ENCODE measurements at places on chromosomes 13 and 19. TPM values are rescaled to one million over a fixed set of nuclear protein-coding genes. Genes with fewer than 3 reads are reported as not detected.

Gene SPTBN4
- 0.83 TPM for total RNA-seq

Gene PCSK4
- 0.56 TPM for total RNA-seq

Gene SERTM1
- total RNA-seq: not detected

Gene FGF22
- not detected for total RNA-seq

Gene FFAR3
- not detected for total RNA-seq

DNA sequence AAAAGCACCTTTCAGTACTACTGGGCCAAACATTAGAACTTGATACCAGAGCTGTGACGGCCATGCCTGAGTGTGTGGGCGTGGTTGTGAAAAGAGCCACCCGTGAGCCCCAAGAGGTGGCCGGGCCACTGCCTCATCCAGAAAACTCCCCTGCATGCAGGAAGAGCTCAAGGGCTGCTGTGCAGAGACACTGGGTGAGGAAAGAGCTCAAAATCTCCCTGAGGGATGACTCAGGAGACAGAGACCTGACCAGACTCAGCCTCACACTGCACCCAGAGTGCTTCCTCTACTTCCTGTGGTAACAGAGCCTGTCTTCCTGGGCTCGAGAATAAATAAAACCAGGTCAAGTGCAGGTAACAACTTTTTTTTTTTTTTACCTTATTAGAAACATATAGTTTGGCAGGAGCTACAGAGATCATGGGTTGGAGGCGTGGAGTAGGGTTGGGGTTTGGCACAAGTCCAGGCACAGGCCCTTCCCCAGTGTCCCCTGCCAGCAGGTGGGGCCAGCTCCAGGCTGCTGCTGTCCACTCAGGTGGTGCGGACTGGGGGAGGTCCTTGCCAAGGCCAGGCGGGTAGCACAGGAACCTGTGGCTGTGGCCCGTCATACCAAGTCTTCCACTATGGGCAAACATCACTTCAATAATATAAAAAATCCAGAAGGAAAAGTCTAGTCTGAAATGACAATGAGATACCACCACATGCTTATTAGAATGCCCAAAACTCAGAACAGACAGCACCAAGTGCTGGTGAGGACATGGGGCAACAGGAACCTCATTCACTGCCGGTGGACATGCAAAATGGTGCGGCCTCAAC is 25.5 kb downstream of the ELL start:
- peak; percentile 80 for DNase-seq
- H3K36me3 ChIP-seq: no peaks in the 10 kb centered on the region
- H3K4me1 ChIP-seq: peaks cover 25% of the 10 kb centered on the region
- no peak overlapping the region for H3K4me3 ChIP-seq

DNA sequence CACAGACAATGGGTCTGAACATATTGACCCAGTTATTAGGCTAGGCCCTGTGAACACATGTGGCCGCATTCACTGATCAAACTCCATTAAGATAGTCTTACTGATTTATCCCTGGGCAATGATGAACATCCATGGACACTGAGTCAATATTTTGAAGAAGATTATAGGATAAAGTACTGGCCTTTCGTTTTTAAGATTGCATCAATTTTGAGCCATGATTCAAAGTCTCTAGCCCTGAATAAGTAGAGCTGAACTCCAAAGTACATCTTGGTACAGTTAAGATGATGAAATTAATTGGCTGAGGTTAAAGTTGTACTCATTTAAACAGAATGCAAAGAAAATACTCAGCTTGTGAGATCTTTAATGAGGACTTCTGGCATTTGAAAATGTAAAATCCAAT is 1581.9 kb downstream of the EFNB2 start:
- H3K36me3 ChIP-seq: no peaks in the 10 kb centered on the region
- H3K4me1 ChIP-seq: no peaks in the 10 kb centered on the region

DNA sequence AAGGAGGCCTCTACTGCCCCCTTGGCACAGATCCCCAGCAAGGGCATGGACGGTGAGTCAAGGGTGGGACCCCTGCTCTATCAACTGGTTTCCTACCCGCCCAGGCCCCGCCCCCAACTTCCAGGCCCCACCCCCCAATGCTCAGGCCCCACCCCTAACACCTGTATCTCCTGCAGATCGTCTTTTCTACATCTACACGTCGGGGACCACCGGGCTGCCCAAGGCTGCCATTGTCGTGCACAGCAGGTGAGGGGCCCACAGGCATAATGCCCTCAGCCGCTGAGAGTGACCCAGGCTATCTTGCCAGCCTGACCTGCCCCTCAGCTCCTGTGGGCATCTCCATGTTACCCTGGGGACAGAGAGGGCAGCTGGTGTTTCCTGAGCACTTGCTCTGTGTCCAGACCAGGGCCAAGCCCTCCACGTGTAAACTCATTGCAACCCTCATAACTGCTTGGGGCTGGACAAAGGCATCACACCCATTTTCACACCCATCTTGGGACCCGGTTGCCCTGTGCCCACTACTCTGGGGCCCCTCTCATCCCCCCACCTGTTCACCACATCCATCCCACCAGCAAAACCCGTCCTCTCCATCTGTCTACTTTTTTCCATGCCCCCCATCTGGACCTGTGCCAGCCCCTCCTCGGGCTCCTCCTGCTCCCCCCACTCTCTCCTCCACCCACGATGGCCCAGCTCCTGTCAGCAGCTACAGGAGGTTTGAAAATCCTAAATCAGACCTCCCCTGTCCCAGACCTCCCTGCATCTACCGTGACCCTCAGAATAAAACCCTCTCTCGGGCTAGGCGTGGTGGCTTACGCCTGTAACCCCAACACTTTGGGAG is 17.2 kb downstream of the SLC27A1 start:
- H3K4me1 ChIP-seq: no peaks in the 10 kb centered on the region
- H3K27ac ChIP-seq: no peak overlapping the region
- DNase-seq: no peak
- no peak overlapping the region for H3K4me3 ChIP-seq
- peaks cover 12% of the 10 kb centered on the region for H3K36me3 ChIP-seq

DNA sequence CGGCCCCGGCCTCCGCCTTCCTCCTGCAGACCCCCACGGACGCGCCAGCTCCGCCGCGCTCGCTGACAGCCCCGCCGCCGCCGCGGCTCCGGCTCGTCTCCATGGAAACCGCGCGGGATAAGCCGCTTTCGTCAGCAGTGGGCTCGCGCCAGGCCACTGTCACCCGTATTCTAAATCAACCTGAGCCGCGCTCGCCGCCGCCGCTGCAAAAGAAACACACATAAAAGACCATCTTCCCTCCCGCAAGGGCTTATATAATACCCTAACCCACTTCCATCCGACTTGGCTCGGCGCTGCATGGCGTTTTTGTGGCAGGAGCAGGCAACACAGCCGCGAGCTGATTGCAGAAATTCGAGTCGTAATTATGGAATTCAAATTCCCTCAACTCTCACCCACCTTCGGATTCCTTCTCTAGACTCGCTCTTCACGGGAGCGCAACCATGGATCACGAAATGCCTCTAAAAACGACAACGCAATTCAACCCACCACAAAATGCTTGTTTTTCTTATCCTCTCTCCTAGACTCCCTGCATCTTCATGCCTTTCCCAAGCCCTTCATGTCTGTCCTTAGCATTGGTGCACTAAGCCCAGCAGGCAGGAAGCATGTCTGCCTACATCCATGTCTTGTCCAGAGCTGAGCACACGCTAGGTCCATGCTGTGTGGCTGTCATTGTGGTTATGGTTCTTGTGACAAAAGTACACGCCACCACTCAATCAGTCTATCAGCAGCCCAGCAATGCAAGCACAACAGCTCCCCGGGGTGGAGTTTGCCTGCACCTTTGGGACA is at the start of gene AMER2:
AMER2 (minus strand) TSS at position 772 of the 786 bp plus-strand sequence; CDS start at position 103, 669 bp downstream.
- no peak for DNase-seq
- no peaks in the 10 kb centered on the region for H3K36me3 ChIP-seq
- no peaks in the 10 kb centered on the region for H3K4me1 ChIP-seq
- H3K27ac ChIP-seq: no peak within 1 kb of the TSS

DNA sequence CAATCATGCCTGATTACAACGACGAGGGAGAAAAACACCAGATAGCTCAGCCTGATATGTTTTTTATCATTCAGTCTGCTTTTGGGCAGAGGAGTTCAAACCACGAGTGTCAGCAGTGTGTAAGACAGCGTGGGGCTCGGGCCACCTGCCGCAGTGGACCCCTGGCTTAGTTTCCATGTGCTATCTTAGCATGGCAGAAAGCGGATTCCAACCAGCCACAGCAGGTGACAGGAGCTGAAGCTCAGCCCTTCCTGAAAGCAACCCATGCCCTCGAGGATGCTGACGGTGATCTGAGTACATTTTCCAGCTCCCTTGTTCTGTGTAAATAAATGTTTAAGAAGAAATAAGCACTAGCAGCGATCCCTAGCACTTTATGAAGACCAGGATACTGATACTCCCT is 32.2 kb upstream of the MBNL2 start:
- no peaks in the 10 kb centered on the region for H3K27me3 ChIP-seq
- no peak for DNase-seq
- H3K4me3 ChIP-seq: no peak overlapping the region

DNA sequence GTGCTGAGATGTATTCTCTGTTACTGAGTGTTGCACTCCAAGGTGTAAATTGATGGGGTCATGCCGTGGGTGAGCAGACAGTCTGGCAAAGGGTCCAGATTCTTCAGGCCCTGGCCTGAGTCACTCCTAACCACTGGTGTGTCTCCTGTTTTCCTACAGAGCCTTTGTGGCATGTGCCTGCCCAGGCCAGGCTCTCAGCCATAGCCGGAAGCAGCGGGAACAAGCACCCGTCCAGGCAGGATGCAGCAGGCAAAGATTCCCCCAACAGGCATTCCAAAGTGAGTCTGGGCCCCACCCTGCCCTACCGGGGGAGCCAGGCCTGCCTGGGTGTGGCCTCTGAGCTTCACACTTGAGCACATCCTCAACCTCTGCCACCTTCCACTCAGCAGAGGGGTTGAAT is 61.9 kb downstream of the DPF1 start:
- no peaks in the 10 kb centered on the region for H3K27me3 ChIP-seq
- no peak overlapping the region for H3K4me3 ChIP-seq
- no peak overlapping the region for H3K27ac ChIP-seq
- peaks cover 39% of the 10 kb centered on the region for H3K36me3 ChIP-seq
- no peaks in the 10 kb centered on the region for H3K4me1 ChIP-seq
- no peak for DNase-seq

GRCh38 chr13:106700007-106700406 is 132.1 kb upstream of the ARGLU1 start:
- no peaks in the 10 kb centered on the region for H3K4me1 ChIP-seq
- H3K27me3 ChIP-seq: no peaks in the 10 kb centered on the region
- no peaks in the 10 kb centered on the region for H3K36me3 ChIP-seq
- no peak overlapping the region for H3K4me3 ChIP-seq
- H3K27ac ChIP-seq: no peak overlapping the region

GRCh38 chr13:101417043-101417406 is 717 bp upstream of the NALCN start:
- H3K27me3 ChIP-seq: no peaks in the 10 kb centered on the region
- peak overlapping the region; percentile 65 for H3K4me3 ChIP-seq

GRCh38 chr13:113224486-113224885 is 15.1 kb downstream of the CUL4A start:
- H3K27me3 ChIP-seq: no peaks in the 10 kb centered on the region
- H3K4me1 ChIP-seq: peaks cover 10% of the 10 kb centered on the region
- H3K4me3 ChIP-seq: no peak overlapping the region
- peaks cover 59% of the 10 kb centered on the region for H3K36me3 ChIP-seq

DNA sequence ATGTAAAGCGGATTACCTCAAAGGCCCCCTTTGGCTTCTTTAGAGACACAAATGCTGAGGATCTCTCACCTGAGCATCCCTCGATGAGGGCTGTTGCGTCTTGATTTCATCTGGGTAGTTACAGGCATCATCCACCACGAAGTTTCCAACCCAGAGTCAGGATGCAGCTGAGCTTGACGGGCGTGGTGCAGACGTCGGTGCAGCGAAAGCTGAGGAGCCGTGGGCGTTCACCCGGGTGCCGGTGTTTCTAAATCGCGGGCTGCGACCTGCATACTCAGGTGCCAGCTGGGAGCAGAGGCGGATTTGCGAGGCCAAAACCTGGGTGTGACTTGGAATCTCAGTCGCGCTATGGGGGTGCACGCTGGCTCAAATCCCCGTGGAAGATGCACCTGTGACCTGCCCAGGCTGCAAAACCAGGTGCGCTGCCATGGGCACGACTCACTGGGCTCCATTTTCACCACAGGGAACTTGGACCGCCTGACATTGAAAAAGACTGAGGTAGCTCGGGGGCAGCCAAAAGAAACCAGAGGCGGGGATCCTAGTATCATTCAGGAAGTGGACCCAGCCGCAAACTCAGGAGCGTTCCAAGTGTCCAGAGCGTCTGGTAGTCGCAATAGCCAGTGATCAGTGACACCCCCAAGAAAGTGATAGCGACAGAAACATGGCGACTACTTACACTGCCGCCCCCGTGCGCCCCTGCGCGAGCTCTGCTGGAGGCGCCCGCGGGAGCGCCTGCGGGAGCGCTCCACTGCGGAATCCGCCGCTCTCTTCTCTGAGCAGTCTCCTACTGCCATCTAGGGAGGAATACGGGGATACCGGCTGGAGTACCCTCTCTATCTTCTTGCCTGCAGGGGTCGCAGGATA is 36.4 kb upstream of the IGFL4 start:
- peaks cover 49% of the 10 kb centered on the region for H3K27me3 ChIP-seq
- DNase-seq: peak; percentile 79
- H3K4me3 ChIP-seq: peak overlapping the region; percentile 27
- H3K4me1 ChIP-seq: no peaks in the 10 kb centered on the region

- H3K36me3 ChIP-seq: peaks cover 2% of the 10 kb centered on the region
- H3K4me1 ChIP-seq: peaks cover 2% of the 10 kb centered on the region
- peak overlapping the region; percentile 83 for H3K4me3 ChIP-seq
- peak overlapping the region; percentile 80 for H3K27ac ChIP-seq
- no peaks in the 10 kb centered on the region for H3K27me3 ChIP-seq
These were observed 525 bp upstream of the COG3 start for GRCh38 chr13:45464141-45464686.

DNA sequence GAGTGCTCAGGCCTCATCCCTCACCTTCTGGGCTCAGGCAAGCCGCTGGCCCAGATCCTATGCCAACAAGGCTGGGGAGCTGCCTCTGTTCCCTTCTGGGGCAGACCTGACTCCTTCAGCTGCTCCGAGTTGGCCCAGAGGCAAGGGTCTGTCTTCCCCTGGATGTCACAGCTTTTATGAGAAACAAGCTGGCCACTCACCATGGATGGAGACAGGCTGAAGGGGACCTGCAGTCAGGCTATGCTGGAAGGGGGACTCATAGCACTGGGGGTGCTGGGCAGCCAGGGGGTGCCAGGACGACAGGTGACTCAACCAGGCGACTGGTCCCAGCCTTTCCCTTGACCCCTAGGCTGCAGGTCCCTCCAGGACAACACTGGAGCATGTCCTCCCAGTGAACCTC is 52.4 kb upstream of the C1QTNF9B start:
- no peak overlapping the region for H3K27ac ChIP-seq
- no peak overlapping the region for H3K4me3 ChIP-seq
- H3K36me3 ChIP-seq: no peaks in the 10 kb centered on the region
- no peaks in the 10 kb centered on the region for H3K4me1 ChIP-seq
- no peak for DNase-seq
- peaks cover 12% of the 10 kb centered on the region for H3K27me3 ChIP-seq

- DNase-seq: peak; percentile 60
- H3K27ac ChIP-seq: no peak overlapping the region
- no peak overlapping the region for H3K4me3 ChIP-seq
- no peaks in the 10 kb centered on the region for H3K4me1 ChIP-seq
These were observed 27.1 kb downstream of the ZNF714 start for GRCh38 chr19:21109116-21109515.

DNA sequence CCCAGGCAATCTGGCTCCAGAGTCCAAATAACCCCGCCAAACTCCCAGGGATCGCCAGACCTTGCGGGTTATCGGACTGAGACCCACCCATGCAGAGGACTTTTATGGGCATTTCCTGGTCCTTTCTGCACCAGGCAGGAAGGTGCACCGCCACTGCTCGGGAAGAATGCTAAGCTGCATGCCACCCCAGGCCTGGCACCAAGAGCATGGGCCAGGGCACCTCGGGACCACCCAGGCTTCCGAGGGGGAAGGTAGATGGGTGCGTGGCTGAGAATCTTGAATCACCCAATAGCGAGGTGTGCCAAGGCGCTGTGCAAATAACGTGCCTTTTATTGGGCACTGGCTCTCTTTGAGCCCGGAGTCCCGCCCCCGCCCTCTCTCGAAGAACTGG is 422 bp upstream of the ZNF575 start:
- no peak for DNase-seq
- no peaks in the 10 kb centered on the region for H3K27me3 ChIP-seq
- peak overlapping the region; percentile 55 for H3K4me3 ChIP-seq
- no peaks in the 10 kb centered on the region for H3K36me3 ChIP-seq
- H3K4me1 ChIP-seq: peaks cover 6% of the 10 kb centered on the region

Data from IMR-90 (cell line).